Stimulated activated CD8-positive, alpha-beta memory T cell treated with anti-CD3 and anti-CD28 coated beads, Interleukin-15, amount 100 ng/mL, for 24 hours (primary cell): ENCODE measurements at places on chromosomes 2 and 18.

- no peak for DNase-seq
These were observed 21.9 kb upstream of the USP14 start for GRCh38 chr18:136433-136832.

- DNase-seq, result no peak
These were observed 43.5 kb upstream of the LRRTM1 start for GRCh38 chr2:80348078-80348477.

GRCh38 chr2:168794968-168795367, 7.5 kb upstream of the NOSTRIN start:
- DNase-seq, result no peak

GRCh38 chr2:225192869-225193268, 150.6 kb upstream of the DOCK10 start:
- DNase-seq, result no peak

DNA sequence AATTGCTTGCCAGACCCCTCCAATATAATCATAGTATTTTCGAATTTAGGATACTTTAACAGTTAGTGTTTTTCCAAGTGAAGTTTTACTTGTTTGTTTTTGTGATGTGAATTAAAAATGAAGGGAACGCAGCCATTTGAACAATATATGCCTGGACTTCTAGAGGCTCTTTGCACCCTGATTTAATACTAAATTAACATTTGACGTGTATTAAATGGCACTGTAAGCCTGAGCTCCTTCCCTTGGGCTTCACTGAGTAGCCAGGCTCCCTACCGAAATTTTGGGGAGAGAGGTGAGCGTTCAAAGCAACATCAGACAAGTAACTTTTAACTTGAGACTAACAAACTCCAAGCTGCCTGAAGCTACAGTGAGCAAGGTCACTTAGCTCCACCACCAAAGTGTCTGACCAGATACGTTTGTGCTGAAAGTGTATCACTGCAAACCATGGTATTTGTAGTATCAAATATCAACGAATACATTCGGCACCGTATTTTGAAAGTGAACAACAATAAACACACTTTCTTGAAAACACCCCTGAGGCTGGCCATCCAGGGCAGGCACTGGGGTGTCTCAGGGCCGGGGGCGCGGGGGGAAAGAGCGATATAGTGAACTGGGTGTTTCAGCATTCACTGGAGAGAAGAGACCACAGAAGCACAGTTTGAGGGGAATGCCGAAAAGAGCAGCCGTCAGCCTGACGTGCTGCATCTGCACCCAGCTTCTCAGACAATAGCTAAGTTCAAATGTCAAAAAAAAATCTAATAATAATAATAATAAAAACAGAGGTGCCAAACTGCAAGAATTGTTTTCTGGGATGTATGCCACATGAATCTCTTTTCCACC, 7.7 kb upstream of the POU3F3 start:
- DNase-seq, result no peak
